ENCODE measurements at places on chromosomes 5 and 9. TPM values are rescaled to one million over a fixed set of nuclear protein-coding genes. Genes with fewer than 3 reads are reported as not detected.

RLN1 gene
- total RNA-seq: not detected

IQGAP2 gene
- 51.4 TPM for total RNA-seq

ZNF354B gene
- total RNA-seq: 10.1 TPM

DCTN3 gene
- total RNA-seq: 71.5 TPM

PRDM9 gene
- total RNA-seq: not detected
